ENCODE measurements at places on chromosomes 7 and 10. TPM values are rescaled to one million over a fixed set of nuclear protein-coding genes. Genes with fewer than 3 reads are reported as not detected.
A peak's percentile ranks its signal among the peaks of the same experiment; 100 is the strongest.

GRCh38 chr7:49773936-49774458, 559 bp downstream of the VWC2 start:
- peak; percentile 8 for DNase-seq

DNA sequence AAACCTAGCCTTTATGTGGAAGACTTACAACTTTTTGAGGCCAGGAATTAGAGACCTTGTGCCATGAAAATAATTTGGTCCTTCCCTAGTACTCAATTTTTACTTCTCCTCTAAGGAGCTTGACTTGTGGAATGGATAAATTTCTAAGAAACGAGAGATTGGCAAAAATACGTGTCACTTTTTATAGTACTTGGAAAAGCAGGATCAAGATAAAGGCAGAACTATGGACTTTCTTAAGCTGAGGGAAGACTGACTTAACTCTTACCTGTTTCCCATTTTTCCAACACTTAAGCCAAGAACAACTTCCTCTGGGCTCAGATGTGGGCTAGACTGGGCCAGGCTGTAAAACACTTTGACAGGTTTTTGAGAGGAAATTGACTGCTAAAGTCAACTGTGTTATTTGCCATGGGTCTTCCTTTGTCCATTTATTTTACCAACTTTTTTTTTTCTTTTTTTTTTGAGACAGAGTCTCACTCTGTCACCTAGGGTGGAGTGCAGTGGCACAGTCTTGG, 2.0 kb upstream of the WBP1L start:
- DNase-seq: peak; percentile 73

DNA sequence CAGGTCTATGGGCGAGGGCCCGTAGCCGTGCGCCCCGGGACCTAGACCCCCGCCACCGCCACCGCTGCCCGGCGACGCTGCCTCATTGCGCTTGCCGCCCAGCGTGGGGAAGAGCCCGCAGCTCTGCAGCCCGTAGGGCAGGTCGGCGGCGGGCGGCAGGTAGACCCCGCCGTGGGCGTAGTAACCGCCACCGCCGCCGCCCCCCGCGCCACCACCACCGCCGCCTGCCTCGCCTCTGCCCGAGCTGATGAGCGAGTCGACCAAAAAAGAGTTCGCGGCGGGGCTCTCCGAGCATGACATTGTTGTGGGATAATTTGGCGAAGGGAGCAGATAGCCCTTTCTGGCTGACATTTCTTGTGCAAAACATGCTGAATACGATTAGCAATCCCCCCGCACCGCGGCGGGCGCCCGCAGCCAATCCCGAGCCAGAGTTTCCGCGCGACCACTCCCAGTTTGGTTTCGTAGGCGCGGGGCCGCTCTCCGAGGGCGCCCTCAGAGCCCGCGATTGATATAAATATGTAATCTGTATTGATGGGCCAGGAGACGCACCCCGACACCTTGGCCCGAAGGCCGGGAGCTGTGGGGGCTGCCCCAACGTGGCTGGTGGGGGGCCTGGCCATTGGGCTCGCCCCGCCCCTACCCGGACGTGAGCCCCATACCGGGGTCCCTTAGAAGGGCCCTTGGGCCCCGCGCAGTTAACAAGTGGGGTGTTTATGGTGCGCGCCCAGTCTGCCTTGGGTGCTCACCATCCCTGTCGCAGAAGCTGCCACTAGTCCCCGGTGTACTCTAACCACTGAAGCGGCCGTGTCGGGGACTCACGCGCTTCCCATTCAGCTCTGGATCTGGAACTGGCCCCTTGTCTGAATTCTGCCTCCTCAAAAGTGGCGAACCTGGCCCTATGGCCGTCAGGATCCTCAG, at the start of gene HOXA10:
Gene HOXA10, minus strand, starts transcription at position 365 of the 918 bp plus-strand sequence. Its CDS starts 14 bp downstream, at position 351.
- peak; percentile 93 for DNase-seq

- DNase-seq: peak; percentile 64
Observed at GRCh38 chr10:80684259-80684658, 146.6 kb downstream of the SH2D4B start.

Gene SLC13A1
- not detected for polyA plus RNA-seq

Gene IKZF1
- 1.6 TPM for polyA plus RNA-seq

Gene NKX1-2
- polyA plus RNA-seq: not detected

DNA sequence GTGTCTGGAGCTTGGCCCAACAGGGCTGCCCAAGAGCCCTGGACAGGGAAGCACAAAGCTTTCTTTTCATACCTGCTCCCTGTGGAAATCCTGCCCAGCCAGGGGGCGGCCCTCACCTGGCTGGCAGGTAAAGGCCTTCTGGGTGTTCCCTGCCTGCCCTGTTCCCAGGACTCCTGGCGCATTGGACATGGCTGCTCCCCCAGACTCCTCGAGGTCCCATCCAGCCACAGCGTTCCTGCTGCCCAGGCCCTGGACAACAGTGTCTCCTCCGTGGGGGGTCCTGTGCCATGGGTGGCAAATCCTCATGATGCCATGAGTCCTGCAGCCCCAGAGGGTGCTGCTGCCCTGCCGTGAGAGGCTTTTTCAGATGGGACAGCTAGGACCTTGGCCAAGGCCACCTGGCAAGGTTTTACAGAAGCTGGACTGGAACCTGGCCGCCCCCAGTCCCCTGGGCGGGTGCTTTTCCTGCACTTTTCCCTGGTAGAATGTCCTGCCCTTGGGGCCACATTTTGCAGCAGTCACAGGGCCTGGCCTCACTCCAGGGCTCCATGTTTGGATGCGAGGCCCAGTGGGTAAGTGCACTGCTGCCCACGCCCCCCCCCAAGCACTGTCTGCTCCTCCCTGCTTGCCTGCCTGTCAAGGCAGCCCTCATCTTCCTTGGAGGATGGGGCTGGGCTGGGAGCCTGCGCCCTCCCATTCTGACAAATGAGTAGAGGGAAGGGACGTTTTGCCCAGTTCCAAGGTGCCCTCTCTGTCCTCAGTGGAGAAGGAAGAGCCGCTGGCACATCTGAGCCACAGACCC, 60.7 kb downstream of the LHPP start:
- DNase-seq: no peak

- DNase-seq: peak; percentile 48
Observed at GRCh38 chr7:151104411-151105235, 18.3 kb downstream of the AGAP3 start.

DNA sequence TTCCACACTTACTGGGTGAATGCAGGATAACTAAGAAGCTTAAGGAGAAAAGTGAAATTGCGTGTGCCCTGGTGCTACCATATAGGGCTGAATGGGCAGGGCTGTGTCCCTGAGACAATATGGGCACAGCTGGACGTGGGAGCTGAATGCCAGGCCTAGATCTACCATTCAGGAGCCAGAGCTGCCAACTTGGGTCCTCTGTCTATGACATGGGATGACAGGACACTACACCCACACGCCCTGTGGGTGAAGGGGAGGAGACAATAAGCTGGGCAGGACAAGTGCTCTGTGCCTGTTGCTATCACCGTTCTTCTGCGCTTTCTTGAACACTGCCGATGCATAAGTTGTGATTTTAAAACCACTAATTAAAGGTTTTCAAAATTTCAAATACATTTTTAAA, 293.9 kb downstream of the TNS3 start:
- peak; percentile 46 for DNase-seq

Gene HOXA1
- 0.42 TPM for polyA plus RNA-seq

DNA sequence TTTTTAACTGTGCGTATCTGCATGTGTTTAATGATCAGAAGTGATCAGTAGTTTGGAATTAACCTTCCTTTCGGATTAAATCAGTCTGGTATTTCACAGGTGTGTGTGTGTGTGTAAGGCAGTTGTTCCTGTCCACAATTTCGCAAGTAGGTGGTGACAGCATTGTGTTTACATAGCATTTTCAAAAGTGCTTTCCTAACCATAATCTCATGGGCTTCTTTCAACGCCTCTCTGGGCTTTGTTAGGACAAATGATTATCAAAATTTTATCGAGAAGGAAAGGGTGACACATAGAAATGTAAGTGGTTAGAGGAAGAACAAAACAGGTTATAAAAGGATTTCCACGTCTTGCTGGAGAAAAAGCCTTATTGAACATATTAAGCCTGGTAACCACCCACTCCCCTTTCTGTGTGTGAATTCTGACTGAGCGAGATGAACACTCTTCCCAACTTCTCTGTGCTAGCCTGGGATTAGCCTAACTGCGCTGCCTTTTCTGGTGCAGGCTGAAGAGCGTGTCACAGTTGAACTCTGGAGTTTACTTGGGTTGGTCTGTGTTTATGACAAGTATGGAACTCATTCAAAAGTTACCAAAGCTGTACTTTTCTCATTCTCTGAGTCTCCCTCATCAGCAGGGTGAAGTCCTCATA, 292.3 kb upstream of the PITRM1 start:
- no peak for DNase-seq
